GM13976 (cell line): ENCODE measurements at places on chromosomes 11 and 22.

GRCh38 chr22:40345815-40346184 lies 500 bp upstream of the ADSL start:
- peak; percentile 58 for DNase-seq

DNA sequence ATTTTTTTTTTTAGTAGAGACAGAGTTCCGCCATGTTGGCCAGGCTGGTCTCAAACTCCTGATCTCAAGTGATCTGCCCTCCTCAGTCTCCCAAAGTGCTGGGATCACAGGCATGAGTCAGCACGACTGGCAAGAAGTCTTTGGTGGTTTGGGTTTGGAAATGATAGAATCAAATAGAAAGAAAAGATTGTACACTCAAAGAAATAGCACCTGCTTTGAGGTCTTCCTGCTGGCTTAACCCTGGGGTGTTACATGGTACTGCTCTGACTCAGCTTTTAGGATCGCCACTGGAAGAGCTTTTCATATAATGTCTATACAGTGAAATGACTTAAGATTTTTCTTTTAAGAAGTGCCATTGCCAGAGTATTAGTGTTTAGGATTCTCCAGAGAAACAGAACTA lies 50.2 kb downstream of the JAM3 start:
- no peak for DNase-seq

- no peak for DNase-seq
Observed at GRCh38 chr22:20446383-20446970, 8.9 kb upstream of the SCARF2 start.

- DNase-seq, result no peak
Observed at GRCh38 chr11:5809122-5809519, 397 bp downstream of the OR52N2 start.

GRCh38 chr11:9132203-9132878 lies 40.9 kb upstream of the SCUBE2 start:
- peak; percentile 26 for DNase-seq

DNA sequence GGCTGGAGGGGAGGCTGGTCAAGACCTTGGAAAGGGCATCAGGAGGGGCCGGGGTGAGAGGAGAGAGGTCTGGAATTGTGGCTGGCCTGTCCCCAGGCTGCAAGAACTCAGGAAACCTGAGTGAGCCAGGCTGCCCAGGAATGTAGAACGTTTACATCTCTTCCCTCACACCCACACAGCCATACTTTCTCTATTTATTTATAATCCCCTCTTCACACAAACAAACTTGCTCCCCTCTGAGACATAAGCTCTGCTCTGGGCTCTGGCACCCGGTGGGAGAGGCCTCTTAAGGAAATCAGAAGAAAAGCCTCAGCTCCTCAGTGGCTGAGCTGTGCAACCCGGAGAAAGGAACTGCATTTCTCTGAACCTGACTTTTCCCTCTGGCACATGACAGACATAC lies 5.5 kb downstream of the CHRDL2 start:
- DNase-seq, result no peak

GRCh38 chr11:124108156-124108555 lies 7.1 kb upstream of the VWA5A start:
- peak; percentile 36 for DNase-seq

- no peak for DNase-seq
Observed at GRCh38 chr11:59009661-59010060, 70.4 kb downstream of the GLYATL1 start.

- no peak for DNase-seq
Observed at GRCh38 chr22:17641269-17641668, 2.7 kb downstream of the BCL2L13 start.

DNA sequence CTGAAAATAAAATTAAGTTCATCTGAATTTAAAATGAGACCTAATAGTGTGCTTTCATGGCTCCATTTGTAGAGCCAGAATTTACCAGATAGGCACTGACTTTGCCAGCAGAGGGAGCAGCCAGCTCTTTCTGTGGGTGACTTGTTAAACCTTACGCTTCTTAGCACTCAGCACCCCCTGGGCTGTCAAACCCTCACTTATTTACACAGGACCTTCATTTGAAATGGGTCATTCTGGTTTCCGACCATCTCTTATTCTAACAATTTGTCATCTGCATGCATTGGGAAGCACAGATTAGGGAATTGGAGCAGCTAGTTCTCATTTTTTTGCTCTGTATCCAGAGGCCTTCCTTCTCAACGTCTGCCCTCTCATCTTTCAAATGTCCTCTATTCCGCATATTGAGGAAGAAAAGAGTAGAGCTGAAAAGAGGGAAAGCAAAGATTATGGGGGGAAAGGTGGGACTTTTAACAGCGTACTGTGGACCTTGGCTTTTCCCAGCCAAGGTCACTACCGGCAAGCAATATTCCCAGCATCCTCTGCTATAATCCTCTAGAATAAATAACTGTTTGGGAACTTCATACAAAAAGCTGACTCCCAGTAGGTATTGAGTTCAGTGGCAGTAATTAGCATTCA lies 3.1 kb downstream of the ASRGL1 start:
- DNase-seq, result peak; percentile 48

- DNase-seq, result no peak
Observed at GRCh38 chr11:47950396-47950795, 30.0 kb upstream of the PTPRJ start.

- DNase-seq, result no peak
Observed at GRCh38 chr22:49926916-49927315, 8.5 kb downstream of the CRELD2 start.
